ENCODE measurements at places on chromosomes 12 and 14.

- DNase-seq = peak; percentile 78
Observed at GRCh38 chr12:104219908-104220404, 4.4 kb downstream of the TXNRD1 start.

DNA sequence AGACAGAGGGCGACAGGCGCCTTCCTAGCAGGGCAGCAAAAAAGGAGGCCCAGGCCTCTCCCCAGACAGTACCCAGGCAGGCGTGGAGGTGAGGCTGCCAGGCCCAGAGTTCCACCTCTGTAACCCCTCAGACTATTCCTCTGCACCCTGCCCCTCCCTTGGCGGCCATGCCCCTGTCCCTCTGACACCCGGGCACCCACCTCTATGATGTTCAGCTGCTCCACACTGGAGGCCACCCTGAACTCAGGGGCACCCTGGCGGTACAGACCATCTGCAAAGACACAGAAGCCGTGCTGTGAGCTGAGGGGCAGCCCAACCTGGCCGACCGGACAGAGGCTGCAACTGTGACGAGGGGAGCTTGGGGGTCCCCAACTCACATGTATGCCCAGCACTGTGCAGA is 20.1 kb downstream of the ARL6IP4 start:
- no peak for DNase-seq

- DNase-seq = no peak
Observed at GRCh38 chr12:13570005-13570694, 373.6 kb downstream of the EMP1 start.

DNA sequence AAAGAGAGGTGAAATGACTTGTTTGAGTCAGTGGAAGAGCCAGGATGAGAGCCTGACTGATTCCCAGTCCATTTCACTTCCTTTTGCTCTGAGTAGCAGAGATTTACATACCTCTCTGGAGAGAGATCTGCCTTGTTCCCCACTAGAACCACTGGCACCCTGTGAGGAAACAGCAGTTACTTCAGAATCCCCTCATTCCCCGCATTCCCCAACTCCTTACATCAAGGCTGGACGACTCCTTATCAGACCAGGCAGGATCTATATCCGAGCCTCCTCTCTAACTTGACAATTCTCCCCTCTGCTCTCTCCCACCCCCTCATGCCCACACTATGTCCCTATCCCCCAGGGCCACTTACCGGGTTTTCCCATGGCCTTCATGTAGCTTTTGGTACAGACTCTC is 3.7 kb downstream of the RHEBL1 start:
- DNase-seq = no peak

DNA sequence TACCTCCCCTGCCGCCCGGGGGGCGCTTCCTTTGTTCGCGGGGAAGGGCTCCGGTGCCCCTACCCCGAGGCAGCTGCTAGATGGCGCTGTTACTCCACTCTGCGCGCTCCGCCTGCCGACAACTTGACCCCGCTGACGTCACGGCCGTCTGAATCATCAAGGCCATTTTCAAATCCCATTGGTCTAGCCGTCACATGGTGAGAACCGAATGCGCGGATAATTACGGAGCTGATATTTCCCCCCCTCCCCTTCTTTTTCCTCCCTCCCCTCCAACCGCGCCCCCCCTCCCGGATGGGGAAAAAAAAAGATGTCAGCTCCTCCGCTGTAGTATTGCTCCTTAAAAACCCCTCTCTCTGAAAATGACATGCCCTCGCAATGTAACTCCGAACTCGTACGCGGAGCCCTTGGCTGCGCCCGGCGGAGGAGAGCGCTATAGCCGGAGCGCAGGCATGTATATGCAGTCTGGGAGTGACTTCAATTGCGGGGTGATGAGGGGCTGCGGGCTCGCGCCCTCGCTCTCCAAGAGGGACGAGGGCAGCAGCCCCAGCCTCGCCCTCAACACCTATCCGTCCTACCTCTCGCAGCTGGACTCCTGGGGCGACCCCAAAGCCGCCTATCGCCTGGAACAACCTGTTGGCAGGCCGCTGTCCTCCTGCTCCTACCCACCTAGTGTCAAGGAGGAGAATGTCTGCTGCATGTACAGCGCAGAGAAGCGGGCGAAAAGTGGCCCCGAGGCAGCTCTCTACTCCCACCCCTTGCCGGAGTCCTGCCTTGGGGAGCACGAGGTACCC is at the start of gene HOXC10:
Gene HOXC10, plus strand, starts transcription at position 246 of the 791 bp plus-strand sequence. Its CDS starts 114 bp downstream, at position 360.
- peak; percentile 91 for DNase-seq

DNA sequence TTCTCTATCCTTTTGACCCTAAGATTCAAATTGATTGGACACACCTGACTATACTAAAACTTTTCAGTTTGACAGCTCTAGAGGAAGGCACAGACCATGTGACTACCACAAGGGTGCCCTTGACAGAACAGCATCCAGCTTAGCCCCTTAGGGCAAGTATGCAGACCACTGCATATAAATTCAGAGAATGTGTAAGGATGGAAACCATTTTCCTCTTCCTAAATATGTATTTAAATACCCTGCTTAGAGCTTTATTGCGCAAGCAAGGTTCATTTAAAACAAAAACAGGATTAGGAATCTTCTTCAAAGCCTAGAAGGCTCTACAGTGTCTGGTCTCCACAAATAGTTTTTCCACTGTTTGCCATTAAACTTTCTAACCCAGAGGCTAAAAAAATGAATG is 202.8 kb downstream of the MED13L start:
- DNase-seq = no peak

DNA sequence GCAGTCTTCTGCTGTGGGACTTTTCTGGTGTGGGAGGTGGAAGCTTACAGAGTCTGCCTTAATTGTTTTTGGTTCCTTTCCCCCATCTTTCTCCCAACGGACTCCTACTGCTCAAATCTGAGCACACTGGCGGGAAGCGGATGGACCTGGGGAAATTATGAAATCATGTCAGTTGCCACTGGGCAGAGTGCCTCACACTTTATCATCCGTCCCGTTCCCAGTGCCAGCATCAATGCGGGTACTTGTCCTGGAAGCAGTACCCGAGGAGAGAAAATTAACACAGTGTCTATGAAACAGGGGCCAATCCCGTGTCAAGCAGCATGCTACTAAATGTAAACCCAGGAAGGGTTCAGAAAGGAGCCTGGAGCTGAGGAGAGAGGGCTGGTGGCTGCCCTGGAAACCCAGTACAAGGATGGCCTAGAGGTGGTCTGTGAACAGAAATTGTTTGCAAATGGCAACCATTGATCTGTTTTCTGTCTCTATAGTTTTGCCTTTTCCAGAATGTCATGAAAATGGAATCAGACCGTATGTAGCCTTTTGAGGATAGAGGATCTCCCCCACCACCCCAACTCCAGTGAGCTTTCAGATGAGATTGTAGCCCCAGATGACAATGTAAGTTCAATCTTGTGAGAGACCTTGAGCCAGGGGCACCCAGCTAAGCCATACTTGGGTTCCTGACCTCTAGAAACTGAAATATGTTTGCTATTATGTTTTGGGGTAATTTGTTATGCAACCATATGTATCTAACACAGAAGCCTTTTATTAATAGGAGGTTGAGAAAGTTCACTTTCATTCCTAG is 908 bp upstream of the CDKL1 start:
- no peak for DNase-seq

GRCh38 chr14:80298491-80299017 is 87.2 kb upstream of the DIO2 start:
- no peak for DNase-seq

DNA sequence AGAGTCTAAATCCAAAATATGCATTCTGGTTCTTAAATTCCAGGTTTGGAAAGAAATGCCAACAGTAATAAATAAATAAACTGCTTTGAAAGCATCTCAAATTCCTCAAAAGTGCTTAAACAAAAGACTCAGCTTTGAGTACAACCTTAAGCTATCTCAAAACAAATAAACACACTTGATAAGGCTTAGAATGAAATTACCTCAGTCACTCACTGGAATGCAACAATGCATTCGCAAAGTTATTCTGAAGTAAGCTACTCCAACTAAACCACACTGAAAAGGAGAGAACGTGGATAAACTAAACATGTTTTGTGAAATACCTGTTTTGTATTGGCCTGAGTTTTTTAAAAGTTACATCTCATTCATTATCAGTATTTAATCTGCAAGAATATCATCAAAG is 1.2 kb downstream of the SPTSSA start:
- no peak for DNase-seq

DNA sequence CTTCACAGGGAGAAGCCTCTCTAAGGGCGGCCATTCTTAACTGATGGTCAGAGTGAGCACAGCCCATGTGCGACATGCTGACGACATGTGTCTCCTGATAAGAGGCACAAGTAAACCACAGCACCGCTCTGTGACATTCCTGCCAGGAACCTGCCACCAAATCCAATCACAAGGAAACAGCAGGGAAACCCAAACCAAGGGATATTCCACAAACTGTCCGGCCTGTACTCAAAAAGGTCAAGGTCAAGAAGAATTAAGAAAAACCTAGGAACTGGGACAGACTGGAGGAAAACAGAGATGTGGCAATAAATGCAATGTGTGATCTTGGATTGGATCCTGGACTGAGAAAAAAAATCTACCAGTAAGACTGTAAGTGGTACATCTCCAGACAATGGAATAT is 91.9 kb downstream of the SYNE3 start:
- DNase-seq = no peak

- no peak for DNase-seq
Observed at GRCh38 chr14:79415726-79416125, 795.6 kb downstream of the DIO2 start.

DNA sequence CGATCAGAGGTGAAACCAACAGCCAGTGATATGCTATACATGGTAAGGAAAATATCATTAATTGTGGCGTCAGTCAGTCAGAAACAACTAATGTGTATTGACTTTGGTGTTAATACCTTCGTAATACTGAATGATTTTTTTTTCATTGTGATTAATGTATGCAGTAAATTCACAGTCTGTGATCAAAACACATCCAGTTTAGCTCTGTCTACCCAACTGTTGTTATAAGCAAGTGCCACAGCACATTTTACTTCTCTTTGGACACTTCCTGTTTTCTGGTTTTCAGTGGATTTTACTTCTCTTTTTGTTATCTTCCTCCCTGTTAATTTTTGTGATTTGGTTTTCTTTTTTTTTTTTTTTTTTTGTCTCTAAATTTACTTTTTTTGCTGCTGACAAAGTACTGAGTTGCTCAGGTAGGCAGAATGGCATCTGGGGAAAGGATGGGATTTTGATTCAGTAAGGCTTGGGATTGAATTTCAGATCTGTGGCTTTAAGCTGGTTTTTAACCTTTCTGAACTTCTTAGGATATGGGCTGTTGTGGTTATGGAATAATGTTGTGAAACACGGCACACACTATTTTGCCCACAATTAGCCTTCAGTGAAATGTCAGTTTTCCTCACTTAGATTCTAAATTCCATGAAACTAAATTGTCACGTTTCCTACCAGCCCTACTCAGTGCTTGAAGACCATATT is 604 bp downstream of the GLIPR1 start:
- no peak for DNase-seq

GRCh38 chr12:27593266-27593665 is 69.3 kb downstream of the PPFIBP1 start:
- DNase-seq = no peak

- no peak for DNase-seq
Observed at GRCh38 chr12:117334051-117334450, 27.4 kb downstream of the NOS1 start.

GRCh38 chr14:90193925-90194324 is 62.4 kb upstream of the PSMC1 start:
- DNase-seq = peak; percentile 9

DNA sequence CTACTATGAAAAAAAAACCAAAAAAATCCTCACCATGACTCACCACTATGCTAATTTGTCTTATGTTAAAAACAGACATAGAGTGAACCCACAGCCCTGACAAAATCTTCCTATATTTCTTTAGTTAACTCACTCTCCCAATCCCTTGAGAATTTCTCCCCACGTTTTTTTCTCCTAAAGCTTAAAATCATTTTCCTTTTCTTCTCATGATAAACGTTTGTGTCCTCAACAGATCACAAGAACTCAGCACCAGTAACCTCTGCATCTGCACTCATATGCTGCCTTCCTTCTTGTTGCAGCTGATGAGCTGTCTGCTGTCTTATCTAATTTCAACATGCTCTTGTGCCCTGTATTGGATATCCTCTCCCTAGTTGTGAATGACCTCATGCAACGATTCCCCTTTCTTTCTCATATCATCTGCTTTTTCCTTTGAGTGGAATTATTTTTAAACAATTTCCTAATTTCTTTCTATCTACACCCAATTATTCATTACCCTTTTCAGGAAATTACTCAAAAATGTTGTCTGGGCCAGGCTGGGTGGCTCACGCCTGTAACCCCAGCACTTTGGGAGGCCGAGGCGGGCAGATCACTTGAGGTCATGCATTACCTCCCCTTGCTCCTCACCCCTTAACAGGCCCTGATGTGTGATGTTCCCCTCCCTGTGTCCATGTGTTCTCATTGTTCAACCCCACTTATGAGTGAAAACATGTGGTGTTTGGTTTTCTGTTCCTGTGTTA is 427.5 kb upstream of the MGAT4C start:
- no peak for DNase-seq

Measured in stimulated activated CD4-positive, alpha-beta T cell treated with anti-CD3 and anti-CD28 coated beads, Interleukin-1b, Interleukin-23, amount 100 ng/mL, for 48 hours (primary cell).